ENCODE measurements at places on chromosomes 3 and 15. TPM values are rescaled to one million over a fixed set of nuclear protein-coding genes. Genes with fewer than 3 reads are reported as not detected.

Gene CDCP1
- total RNA-seq, result 28.7 TPM

- H3K36me3 ChIP-seq, result no peaks in the 10 kb centered on the region
- no peak overlapping the region for H3K4me3 ChIP-seq
- H3K27me3 ChIP-seq, result no peaks in the 10 kb centered on the region
- DNase-seq, result no peak
Measured at GRCh38 chr3:34155108-34155507, 356.7 kb downstream of the PDCD6IP start.

- H3K4me1 ChIP-seq, result peaks cover 11% of the 10 kb centered on the region
- no peak overlapping the region for H3K27ac ChIP-seq
- H3K36me3 ChIP-seq, result no peaks in the 10 kb centered on the region
- no peaks in the 10 kb centered on the region for H3K27me3 ChIP-seq
- DNase-seq, result peak; percentile 66
Measured at GRCh38 chr3:125240496-125240895, 27.9 kb upstream of the SLC12A8 start.

DNA sequence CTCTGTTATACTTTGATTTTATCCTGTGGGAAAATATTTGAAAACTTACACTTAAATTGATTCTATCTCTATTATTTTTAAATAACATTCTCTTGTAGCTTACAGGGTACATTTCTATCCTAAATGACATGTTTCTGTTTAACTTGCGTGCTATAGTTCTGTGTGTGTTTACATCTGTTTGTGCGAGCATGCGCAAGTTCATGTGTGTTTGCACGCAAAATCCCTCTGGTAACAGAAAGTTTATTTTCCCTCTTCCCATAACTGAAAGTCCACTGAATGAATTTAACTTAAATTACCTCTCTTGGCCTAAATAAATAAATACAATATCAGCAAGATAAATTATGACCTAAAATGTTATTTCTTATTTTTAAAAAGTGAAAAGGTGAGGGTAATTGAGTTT, 117.3 kb upstream of the NEO1 start:
- no peak overlapping the region for H3K4me3 ChIP-seq
- H3K27ac ChIP-seq, result no peak overlapping the region
- no peak for DNase-seq

DNA sequence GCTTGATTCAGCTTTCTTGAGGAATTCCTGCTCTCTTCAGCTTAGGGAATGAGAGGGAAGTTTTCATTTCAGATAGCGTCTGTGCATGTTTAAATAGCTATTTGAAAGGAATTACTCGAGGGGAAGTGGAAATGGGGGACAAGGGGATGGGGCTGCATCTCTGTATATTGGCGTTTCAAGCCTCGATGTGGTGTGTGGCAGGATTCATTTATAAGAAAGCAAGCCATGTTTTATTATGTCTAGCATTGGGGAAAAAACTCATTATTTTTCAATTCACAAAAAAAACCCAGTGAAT, 1.0 kb downstream of the ATP2C1 start:
- DNase-seq, result no peak
- no peaks in the 10 kb centered on the region for H3K36me3 ChIP-seq
- H3K4me3 ChIP-seq, result peak overlapping the region; percentile 78
- H3K27ac ChIP-seq, result peak overlapping the region; percentile 99

DNA sequence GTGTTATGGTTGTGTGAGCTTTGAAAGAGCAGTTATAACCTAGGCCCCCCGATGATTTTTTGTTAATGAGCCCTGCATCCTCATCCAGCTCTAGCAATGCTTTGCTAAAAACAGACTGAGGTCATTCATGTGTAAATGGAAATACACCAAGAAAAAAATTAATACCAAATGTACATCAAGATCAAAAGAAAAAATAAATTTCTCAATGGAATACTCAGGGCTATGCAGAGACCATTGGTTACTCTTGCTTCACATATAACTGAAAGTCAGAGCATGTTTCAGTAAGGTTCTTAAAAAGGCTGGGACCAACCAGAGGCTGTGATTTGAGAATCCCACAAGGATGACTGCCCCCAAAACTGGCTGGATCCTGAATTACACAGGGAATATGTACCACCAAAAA, 48.0 kb downstream of the ARHGAP31 start:
- H3K4me3 ChIP-seq, result no peak overlapping the region
- DNase-seq, result no peak
- H3K36me3 ChIP-seq, result no peaks in the 10 kb centered on the region
- no peaks in the 10 kb centered on the region for H3K27me3 ChIP-seq
- peaks cover 31% of the 10 kb centered on the region for H3K4me1 ChIP-seq

DNA sequence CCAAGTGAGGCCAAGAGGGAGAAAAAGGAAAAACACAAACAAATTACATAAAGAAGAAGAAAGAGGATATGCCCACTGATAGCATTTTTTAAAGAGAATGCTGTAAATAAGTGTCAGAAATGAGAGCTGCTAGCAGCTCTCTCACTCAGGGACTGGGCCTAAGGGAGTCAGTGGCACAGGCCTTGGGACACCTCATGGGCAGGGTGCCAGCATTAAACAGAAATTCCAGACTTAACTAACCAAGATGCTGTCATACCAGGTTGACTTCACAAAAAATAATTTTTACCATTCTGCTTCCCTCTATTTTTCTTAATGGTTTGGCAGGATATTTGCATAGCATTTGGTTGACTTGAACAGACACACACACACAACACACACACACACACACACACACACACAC, 92.3 kb upstream of the ADAMTSL3 start:
- H3K27me3 ChIP-seq, result no peaks in the 10 kb centered on the region
- no peak for DNase-seq
- no peak overlapping the region for H3K27ac ChIP-seq
- no peaks in the 10 kb centered on the region for H3K4me1 ChIP-seq
- H3K4me3 ChIP-seq, result no peak overlapping the region

Gene ROPN1
- total RNA-seq, result not detected

GRCh38 chr3:150015901-150016300, 45.2 kb upstream of the PFN2 start:
- H3K36me3 ChIP-seq, result no peaks in the 10 kb centered on the region
- no peak overlapping the region for H3K4me3 ChIP-seq
- no peak overlapping the region for H3K27ac ChIP-seq
- DNase-seq, result no peak
- no peaks in the 10 kb centered on the region for H3K4me1 ChIP-seq

DNA sequence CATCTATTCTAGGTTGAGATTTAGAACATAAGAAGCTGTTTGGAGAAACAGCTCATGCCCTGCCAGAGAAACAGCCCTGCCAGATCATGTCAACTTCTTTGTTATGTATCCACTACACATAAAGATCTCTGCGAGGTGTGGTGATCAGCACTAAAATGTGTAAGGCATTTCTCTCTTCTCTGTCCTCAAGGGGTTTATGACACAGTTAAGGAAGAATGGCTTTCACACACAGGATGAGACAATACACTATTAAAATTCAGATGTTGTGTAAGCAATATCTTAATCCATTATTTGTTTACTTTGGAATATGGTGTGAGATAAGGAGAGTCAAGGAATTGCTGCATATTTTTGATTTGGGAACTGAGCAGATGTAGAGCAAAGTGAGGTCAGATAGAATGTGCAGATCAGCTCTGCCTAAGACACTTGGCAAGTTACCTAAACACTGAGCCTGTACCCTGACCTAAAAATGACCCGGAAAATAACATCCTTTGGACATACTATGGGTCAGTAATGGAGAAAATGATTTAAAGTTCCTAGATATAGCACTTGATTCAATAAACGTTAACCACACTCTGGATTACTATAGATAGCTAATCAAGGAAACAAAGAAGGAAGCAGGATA, 434.7 kb upstream of the PDZRN3 start:
- no peak overlapping the region for H3K4me3 ChIP-seq

Gene RFTN1
- total RNA-seq, result 58.2 TPM

DNA sequence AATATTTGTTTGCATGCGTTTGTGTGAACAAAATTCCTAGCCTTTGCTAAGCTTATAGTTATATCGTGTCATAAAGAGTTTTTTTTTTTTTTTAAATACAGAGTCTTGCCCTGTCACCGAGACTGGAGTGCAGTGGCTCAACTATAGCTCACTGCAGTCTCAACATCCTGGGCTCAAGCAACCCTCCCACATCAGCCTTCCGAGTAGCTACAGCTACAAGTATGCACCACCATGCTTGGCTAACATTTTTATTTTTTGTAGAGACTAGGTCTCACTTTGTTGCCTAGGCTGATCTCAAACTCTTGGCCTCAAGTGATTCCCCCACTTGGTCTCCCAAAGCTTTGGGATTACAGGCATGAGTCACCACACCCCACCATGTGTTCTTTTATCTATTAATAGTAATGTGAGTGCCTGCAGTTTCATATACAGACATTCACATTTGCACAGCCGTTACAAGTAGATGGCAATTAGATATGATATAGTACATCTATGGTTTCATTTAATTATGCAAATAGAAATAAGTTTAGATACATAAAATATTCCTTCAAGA, 848.6 kb downstream of the PDCD6IP start:
- H3K36me3 ChIP-seq, result no peaks in the 10 kb centered on the region
- no peak overlapping the region for H3K4me3 ChIP-seq
- DNase-seq, result no peak

Gene ANKUB1
- total RNA-seq, result 3.1 TPM

Gene KCNAB1
- 4.7 TPM for total RNA-seq

Gene HHATL
- total RNA-seq, result 1.0 TPM

DNA sequence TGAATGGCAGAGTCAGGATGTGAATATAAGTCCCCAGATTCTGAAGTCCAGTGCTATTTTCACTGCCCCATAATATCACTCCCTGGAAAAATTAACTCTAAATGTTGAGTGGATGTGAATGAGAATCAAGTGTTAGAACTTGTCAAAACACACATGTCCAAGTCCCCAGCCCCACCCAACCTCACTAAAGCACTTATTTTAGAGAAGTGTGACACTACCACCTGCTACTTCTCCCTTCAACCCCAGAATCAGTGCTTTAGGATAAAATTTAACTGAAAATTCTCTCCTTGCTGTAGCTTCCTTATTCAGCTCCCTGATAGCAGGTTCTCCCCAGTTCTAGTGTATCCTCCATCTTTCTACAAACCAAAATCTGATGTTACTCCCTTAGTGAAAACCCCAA, 35.8 kb downstream of the HERC1 start:
- peaks cover 38% of the 10 kb centered on the region for H3K4me1 ChIP-seq
- no peaks in the 10 kb centered on the region for H3K27me3 ChIP-seq
- H3K4me3 ChIP-seq, result no peak overlapping the region
- H3K27ac ChIP-seq, result no peak overlapping the region

DNA sequence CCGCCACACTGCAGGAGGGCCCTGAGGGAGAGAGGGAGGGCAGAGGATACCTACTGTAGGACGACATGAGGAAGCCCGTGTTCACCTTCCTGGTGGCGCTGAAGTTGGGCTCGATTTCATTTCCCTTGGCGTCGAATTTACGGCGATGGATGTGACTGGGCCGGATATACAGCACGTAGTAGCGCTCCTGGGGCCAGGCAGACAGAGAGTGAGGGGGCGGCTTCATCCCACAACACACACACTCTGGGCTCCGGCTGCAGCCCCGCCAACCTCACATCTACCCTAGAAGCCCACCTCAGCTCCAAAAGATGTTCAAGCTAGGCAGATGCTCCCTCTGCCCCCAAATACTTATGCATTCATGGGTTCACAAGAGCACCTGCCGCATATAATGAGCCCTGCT, 4.5 kb downstream of the ARPIN start:
- H3K27ac ChIP-seq, result no peak overlapping the region
- no peak for DNase-seq
- H3K4me1 ChIP-seq, result peaks cover 19% of the 10 kb centered on the region
- peaks cover 44% of the 10 kb centered on the region for H3K36me3 ChIP-seq
- H3K4me3 ChIP-seq, result no peak overlapping the region

GRCh38 chr3:156685752-156686151, 11.4 kb downstream of the TIPARP start:
- H3K4me3 ChIP-seq, result no peak overlapping the region
- no peaks in the 10 kb centered on the region for H3K27me3 ChIP-seq
- no peaks in the 10 kb centered on the region for H3K36me3 ChIP-seq
- no peak for DNase-seq
- H3K4me1 ChIP-seq, result peaks cover 99% of the 10 kb centered on the region

Gene TYRO3
- total RNA-seq, result 17.3 TPM

Gene PTH1R
- total RNA-seq, result 14.5 TPM

Gene EFCAB12
- total RNA-seq, result 4.8 TPM

Gene HOMER2
- 16.2 TPM for total RNA-seq

GRCh38 chr3:109117939-109118338, at the start of gene MORC1:
Gene MORC1, minus strand, starts transcription at chr3:109118134. Its CDS starts 75 bp downstream, at chr3:109118059.
- no peaks in the 10 kb centered on the region for H3K27me3 ChIP-seq
- DNase-seq, result no peak
- no peaks in the 10 kb centered on the region for H3K4me1 ChIP-seq
- no peak within 1 kb of the TSS for H3K4me3 ChIP-seq

DNA sequence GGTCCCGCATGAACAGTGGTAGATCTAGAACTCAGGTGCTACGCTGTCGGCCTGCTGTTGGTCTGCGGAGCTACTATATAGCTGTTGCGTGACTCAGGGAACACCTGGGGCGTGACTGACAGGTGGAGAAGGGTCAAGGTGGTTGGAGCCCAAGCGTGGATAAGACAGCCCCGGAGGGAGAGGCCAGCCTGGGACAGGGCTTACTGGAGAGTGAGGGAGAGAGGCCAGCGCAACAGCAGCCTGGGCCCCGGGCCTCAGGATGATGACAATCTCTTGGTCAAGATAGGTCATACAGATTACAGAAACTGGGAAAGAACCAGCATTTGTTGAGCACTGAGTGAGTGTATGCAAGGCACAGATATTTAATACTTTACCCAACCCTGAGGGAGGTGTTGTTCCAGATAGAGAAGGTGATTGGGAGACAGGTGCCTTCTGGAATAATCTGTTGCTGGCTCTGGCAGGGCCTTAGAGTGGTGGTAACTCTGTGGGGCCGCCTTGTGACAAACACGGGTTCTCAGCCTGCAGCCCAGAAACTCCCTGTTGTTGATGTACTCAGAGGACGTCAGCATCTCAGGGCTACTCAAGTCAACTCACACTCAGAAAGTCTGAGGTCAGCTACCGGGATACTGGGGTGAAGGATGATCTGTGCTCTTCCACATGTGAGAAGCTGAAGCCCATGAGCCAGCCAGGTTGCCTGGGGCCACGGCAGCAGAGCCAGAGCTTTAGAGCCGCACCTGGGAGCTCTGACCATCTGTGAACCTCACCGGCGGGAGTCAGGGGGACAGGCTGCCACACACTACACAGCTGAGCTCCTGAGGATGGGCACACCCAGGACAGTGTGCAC, 265.4 kb upstream of the HES1 start:
- H3K27me3 ChIP-seq, result peaks cover 10% of the 10 kb centered on the region
- no peak overlapping the region for H3K4me3 ChIP-seq
- no peaks in the 10 kb centered on the region for H3K36me3 ChIP-seq
- H3K4me1 ChIP-seq, result peaks cover 7% of the 10 kb centered on the region
- no peak overlapping the region for H3K27ac ChIP-seq
- DNase-seq, result no peak

DNA sequence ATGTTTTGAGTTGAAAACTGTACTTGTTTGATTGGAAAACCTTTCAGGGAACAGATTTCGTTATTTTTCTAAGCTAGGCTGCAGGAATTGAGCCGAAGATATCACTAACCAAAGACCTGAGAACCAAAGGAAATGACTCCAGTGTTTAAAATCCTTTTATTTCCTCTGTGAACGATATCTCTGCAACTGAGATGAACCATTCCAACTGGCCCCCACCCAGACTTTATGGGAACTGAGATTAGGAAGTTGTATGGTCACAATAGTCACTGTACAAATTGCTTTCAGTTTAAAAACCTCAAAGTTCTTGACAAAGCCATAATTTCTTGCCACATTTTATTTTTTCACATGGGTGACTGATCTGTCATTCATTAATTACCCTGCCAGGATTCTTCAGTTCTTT, 232.4 kb downstream of the RBMS3 start:
- no peaks in the 10 kb centered on the region for H3K27me3 ChIP-seq
- DNase-seq, result no peak
- no peak overlapping the region for H3K27ac ChIP-seq
- peaks cover 34% of the 10 kb centered on the region for H3K4me1 ChIP-seq
- H3K4me3 ChIP-seq, result peak overlapping the region; percentile 7

Data from lower lobe of right lung (tissue), 2 donors.